Peyer's patch (tissue), 4 donors: ENCODE measurements at places on chromosomes 7 and 10. TPM values are rescaled to one million over a fixed set of nuclear protein-coding genes. Genes with fewer than 3 reads are reported as not detected.
A peak's percentile ranks its signal among the peaks of the same experiment; 100 is the strongest.

- H3K27me3 ChIP-seq = no peaks in the 10 kb centered on the region
- H3K4me3 ChIP-seq = no peak overlapping the region
- H3K36me3 ChIP-seq = no peaks in the 10 kb centered on the region
Observed at GRCh38 chr7:134787064-134787463, 7.6 kb downstream of the CALD1 start.

Gene GIMAP7
- total RNA-seq = 8.0 TPM

GRCh38 chr7:85457911-85458310, 271.1 kb upstream of the SEMA3D start:
- no peaks in the 10 kb centered on the region for H3K4me1 ChIP-seq
- H3K4me3 ChIP-seq = no peak overlapping the region
- H3K27ac ChIP-seq = no peak overlapping the region
- H3K27me3 ChIP-seq = no peaks in the 10 kb centered on the region
- H3K36me3 ChIP-seq = no peaks in the 10 kb centered on the region

DNA sequence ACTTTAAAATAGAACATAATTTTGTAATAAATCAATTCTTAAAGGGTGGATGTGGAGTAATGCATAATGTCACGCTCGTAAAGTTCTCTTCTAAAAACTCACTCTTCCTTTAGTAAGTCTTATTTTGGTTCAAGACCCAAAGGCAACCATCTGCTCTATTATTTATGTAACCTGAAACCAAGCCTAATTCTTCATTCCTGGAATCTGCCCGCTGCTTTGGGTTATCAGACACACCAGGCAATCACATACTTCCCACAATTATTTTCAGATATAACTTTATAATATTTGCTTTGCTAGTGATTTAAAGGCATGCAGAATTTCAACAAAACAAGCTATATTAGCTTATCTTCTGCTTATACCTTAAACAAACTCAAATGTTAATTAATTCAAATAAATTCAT, 39.0 kb downstream of the RAB11FIP2 start:
- H3K4me1 ChIP-seq = no peaks in the 10 kb centered on the region
- H3K27me3 ChIP-seq = no peaks in the 10 kb centered on the region
- H3K4me3 ChIP-seq = no peak overlapping the region

DNA sequence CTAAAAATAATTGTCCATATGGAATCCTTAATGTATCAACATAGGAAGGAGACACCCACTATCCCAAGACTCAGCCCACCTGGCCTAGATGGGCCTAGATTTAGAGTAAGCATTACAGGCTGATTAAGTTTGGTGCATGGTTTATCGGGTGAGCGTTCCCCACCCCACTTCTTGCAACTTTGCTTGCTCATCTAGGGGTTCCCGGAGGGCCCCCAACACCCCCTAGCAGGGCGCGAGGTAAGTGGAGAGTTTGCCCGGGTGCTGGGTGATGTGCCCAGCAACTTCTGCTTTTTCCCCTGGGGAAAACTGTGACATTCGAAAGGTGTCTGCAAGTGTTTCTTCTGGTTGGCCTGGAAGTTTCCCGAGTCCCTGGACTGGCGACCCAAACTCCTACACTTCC, 31.7 kb downstream of the SKIDA1 start:
- H3K27ac ChIP-seq = no peak overlapping the region
- no peak overlapping the region for H3K4me3 ChIP-seq
- no peaks in the 10 kb centered on the region for H3K36me3 ChIP-seq
- H3K27me3 ChIP-seq = peaks cover 7% of the 10 kb centered on the region
- no peak for DNase-seq
- peaks cover 17% of the 10 kb centered on the region for H3K4me1 ChIP-seq

- no peaks in the 10 kb centered on the region for H3K27me3 ChIP-seq
- DNase-seq = no peak
- no peaks in the 10 kb centered on the region for H3K4me1 ChIP-seq
Observed at GRCh38 chr7:136386876-136387275, 409.7 kb upstream of the MTPN start.

DNA sequence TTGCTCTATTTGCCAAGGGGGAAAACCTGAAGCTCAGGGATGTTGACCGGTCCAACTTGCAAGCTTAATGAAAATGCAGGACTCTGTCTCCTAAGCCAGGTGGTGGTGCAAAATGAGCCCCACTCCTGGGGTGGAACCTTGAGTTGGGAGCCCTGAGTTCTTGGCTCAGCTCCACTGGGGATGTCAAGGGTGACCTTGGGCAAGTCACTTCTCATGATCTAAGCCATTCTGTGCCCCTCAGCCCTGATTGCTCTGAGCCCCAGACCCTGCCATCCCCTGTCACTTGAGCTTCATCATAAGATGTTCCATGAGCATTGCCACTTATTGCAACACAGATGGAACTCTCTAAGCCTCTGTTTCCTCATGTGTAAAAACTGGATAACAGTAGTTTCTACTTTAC, 33.9 kb downstream of the MYL10 start:
- no peak overlapping the region for H3K27ac ChIP-seq
- no peaks in the 10 kb centered on the region for H3K4me1 ChIP-seq
- H3K27me3 ChIP-seq = no peaks in the 10 kb centered on the region
- H3K4me3 ChIP-seq = no peak overlapping the region

DNA sequence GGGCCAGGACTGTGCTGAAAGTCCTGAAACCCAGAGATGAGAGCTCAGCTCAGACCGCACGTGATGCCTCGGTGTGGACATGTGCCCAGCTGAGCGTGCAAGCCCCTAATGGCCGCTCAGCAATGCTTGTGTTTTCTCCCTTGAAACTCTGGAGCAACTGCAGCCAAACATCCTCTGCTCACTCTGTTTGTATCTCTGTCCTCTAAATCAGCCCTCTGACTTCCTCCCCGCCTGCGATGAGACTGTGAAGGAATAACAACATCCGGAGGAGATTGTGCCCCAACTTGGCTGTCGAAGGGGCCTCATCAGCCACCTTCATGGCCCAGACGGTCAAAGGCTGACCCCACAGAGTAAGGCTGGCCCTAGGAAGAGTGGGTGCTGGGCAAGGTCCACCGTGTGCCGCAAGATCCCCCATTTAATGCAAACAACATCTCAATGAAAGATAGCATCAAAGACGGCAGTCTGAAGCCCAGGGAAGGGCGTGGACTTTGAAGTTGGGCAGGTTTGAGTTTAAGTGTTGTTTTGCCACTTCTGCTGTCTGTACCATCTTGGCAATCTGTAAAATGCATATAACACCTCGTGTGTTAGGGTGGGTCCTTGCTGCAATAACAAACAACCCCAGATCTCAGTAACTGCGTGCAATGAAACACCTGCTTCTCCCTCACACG, 39.9 kb downstream of the CALML3 start:
- H3K36me3 ChIP-seq = no peaks in the 10 kb centered on the region
- H3K27ac ChIP-seq = peak overlapping the region; percentile 7
- H3K27me3 ChIP-seq = no peaks in the 10 kb centered on the region
- H3K4me1 ChIP-seq = no peaks in the 10 kb centered on the region
